ENCODE measurements at places on chromosomes 7 and 10. TPM values are rescaled to one million over a fixed set of nuclear protein-coding genes. Genes with fewer than 3 reads are reported as not detected.

- H3K4me3 ChIP-seq: no peak overlapping the region
- no peaks in the 10 kb centered on the region for H3K27me3 ChIP-seq
- peaks cover 6% of the 10 kb centered on the region for H3K4me1 ChIP-seq
- DNase-seq: no peak
- no peaks in the 10 kb centered on the region for H3K36me3 ChIP-seq
- no peak overlapping the region for H3K27ac ChIP-seq
Observed at GRCh38 chr10:30536578-30536977, 93.0 kb downstream of the LYZL2 start.

- peaks cover 15% of the 10 kb centered on the region for H3K27me3 ChIP-seq
- no peak overlapping the region for H3K4me3 ChIP-seq
- H3K27ac ChIP-seq: no peak overlapping the region
Observed at GRCh38 chr10:1316809-1317143, 260.6 kb downstream of the WDR37 start.

GRCh38 chr7:46908770-46909169 is 673.1 kb downstream of the TNS3 start:
- H3K4me3 ChIP-seq: no peak overlapping the region
- DNase-seq: peak; percentile 60
- peak overlapping the region; percentile 4 for H3K27ac ChIP-seq

NDUFB8 gene
- 194 TPM for total RNA-seq

DENND2A gene
- not detected for total RNA-seq

Measured in MCF 10A (cell line).